Natural killer cell (primary cell): ENCODE measurements at places on chromosomes 1 and 21.

DNA sequence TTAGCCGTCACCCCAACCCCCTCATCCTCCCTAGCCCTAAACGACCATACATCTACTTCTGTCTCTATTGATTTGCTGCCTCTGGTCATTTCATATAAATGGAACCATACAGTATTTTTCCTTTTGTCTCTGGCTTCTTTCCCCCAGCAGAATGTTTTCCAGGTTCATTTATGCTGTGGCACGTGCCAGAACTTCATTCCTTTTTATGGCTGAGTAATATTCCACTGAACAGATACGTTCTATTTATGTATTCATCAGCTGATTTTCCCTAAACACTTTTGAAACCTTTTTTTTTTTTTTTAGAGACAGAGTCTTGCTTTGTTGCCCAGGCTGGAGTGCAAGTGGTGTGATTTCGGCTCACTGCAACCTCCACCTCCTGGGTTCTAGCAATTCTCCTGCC, 181.1 kb downstream of the CAMTA1 start:
- DNase-seq = no peak

GRCh38 chr1:182616130-182617013, 12.2 kb upstream of the RGS16 start:
- peak; percentile 96 for DNase-seq

DNA sequence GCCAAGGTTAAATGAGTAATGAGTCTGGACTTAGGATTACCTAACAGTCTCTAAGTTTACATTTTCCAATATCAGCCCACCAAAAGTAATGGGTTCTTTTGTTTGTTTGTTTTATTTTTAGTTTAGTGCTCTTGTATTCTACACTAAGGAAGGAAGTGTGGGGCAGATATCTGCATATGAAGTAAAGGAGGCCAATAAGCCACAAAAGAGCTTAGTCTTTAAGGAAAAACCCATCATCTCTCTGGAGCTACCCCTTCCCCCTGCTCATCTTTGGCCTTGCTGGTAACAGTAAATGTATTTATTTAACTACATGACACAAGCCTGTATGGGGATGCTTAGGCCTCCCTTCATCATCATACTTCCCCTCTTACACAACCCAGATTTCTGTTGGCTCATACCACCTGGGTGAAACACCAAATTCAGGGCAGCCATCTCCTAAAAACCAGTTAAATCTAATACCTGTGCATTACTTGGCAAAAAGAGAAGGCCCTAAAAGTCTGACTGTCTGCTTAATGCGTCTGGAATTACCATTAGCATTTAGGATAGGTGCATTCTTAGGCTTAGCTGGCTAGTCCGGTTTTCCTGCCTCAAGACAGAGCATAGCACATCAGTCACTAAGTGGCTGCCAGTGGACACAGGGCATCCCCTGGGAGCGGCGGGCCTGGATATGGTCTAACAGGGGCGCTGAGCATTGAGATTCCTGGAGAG, 96.8 kb upstream of the ADGRL2 start:
- DNase-seq = no peak

GRCh38 chr21:25863747-25864146, 129.0 kb downstream of the GABPA start:
- no peak for DNase-seq

DNA sequence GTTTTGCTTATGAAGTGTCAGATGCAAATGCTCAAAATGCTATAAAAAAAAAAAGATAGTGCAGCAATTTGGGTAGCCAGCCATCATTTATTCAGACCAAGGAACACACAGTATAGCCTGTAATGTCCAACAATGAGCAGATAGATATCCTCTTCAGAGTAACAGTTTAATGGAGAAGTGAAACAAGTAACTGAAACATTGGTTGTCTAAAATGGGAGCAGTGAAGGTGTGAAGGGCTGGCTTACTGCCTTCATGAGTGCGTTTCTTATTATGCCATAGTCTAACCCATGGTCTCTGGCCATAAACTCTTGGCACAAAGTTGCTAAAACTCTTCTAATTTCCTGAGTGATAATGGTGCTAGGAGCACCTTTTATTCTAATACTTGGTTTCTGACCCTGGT, 11.4 kb downstream of the RGS5 start:
- no peak for DNase-seq

DNA sequence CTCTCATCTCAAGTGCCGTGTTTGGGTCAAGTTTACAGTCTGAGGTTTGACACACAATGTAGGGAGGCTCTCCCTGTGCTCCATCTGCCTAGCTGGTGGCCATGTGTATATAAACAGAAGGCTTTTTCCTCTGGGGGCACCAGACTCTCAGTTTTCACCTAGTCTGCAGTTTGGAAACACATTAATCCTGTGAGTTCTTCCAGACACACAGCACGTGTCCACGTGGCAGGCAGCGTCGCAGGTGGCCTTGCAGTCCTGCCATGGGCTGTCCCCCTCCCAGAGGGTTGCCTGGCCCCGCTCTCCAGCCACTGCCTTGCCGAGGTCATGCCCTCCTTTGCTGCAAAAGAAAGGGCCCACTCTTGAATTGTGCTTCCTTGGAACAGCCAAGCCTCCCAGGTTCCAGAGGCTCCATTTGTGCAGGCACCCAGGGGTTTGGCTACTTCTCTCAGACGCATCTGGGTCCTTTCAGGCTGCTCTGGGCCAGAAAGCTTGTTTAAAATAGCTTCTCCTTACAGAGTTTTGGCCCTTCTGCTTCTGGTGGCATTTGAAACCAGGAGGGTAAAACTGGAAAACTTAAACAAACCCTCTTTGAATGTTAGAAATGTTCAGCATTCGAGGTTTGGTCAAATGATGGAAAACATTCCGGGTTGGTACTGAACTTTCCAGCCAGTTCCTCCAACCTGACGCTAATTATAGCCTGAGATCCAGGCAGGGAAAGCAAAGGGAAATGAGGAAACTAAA, 4.4 kb upstream of the RUNX1 start:
- no peak for DNase-seq

DNA sequence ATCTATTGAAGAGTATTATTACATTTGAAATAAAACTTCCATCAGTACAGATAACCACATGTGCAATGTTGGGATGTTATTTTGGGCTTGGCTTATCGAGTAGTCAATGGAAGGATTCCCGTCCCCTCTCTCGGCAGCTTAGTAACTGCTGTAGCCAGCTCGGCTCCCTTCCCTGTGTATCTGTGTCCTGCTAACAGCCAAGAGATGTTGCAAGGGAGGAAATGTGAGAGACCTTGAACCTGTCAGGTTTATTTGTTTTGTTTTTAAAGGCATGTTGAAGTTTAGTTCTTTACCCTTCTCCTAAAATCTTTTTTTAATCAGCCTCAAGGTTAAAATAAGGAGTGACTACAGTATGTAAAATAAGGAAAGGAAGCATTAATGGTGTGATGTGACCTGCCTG, 13.6 kb upstream of the TARS2 start:
- no peak for DNase-seq

DNA sequence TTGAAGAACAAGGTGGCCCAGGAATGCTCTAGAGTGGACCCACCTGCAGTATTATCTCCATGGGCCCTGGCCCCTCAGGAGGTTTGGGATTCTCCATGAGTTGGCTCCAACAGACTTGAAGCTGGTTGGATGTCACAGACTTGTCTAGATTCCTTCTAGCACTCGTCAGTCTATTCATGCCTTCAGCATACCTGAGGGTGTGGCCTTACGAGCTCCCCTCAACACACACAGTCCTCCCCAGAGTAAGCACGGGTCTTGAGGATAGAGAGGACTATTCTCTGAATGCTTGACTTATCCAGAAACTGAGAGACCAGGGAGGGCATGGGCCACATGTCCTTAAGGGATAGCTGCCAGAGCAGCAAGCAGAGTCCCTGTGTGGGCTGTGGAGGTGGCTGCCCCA, 45.9 kb upstream of the COL6A1 start:
- no peak for DNase-seq

DNA sequence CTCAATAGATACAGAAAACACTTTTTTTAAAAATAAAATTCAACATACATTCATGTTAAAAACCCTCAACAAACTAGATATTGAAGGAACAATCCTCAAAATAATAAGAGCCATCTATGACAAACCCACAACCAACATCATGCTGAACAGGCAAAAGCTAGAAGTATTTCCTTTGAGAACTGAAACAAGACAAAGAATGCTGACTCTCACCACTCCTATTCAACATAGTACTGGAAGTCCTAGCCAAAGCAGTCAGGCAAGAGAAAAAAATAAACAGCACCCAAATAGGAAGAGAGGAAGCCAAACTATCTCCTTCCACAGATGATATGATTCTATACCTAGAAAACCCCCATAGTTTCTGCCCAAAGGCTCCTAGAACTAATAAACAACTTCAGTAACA, 46.2 kb upstream of the IVNS1ABP start:
- DNase-seq = no peak

DNA sequence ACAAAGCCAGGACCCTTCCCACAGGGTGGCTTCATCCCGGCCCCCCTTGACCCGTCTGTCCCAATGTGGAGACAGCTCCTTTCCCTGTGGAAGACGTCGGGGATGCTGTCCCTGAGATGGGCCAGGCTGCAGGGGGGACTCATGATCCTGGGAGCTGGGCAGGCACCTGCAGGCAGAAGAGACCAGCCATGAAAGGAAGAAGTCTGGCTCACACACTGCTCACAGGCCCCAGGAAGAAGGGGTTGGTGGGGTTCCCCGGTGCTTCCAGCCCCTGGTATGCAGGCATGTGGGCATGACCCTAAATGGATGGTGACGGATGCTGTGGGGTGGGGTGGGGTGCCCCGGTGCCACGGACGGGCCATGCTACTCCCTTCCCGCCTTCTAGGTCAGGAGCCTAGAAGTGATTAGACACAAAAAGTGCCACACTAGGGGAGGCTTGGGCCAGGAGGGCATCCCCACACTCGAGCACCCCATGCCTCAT, 8.3 kb downstream of the ACTRT2 start:
- no peak for DNase-seq

DNA sequence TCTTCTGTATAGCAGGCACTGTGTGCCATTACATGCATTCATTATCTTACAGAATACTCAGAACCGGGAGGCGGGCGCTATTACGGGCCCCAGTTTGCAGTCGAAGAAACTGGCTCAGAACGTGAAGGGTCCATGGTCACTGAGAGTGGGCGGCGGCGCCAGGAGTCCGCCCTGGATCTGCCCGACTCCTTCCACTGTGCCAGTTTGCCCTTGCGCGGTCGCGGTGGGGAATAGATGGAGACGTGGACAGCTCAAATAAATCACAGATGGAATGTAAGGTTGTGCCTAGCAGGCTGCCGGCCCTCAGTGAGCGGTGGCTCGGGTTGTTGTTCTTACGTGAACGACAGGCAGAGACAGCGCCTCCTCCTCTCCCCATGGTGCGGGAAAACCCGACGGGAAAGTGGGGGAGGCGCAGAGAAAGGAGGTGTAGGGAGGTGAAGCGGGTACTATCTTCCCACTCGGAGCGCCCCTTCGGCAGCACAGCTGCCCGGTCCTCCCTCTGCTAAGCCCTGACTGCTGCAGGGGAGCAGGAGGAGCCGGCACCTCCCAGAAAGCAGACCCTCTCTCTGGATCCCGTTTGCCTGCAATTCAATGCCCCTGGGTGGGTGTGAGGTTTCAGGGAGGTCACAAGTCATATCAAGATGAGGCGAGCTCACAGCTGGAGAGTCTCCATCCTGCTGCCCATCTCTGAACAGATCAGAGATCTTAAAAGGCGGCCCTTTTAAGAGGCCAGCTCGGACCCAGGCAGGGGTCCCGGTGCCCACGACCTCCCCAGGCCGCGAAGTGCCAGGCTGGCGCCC, 1.1 kb downstream of the COL9A2 start:
- DNase-seq = peak; percentile 62

DNA sequence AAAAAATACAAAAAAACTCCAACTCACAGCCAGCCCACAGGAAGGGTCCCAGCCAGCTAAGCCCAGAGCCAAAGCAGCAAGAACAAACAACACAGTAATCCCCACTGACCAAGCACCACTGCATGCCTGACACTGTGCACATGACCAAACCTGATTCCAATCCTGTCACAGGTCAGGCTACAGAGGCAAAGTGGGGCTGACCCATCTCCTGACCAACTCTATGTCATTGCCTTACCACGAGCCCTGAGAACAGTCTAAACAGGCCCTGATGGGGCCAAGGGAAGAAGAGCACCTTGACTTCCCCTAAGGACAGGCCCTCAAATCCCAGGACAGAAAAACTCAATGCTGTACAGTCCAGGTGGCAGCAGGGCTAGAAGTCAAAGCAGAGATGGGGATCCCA, 2.4 kb downstream of the LSS start:
- DNase-seq = no peak

DNA sequence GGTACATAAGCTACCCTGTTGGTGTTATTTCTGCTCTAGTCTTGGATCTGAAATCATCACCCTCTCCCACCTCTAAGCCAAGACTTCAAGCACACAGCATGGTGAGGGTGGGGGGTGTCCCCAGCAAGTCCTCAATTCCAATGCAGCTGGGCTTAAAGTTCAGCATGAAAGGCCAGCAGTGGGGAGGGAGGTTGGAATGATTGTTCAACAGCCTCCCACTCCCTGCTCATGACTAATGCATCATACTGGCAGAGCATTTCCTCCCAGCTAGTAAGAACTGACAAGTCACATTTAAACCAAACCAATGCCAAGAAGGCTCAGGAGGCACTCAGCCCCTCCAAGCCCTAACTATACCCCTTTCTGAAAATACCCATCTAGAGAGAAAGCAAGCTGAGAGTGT, 50.1 kb downstream of the TIAM1 start:
- no peak for DNase-seq

DNA sequence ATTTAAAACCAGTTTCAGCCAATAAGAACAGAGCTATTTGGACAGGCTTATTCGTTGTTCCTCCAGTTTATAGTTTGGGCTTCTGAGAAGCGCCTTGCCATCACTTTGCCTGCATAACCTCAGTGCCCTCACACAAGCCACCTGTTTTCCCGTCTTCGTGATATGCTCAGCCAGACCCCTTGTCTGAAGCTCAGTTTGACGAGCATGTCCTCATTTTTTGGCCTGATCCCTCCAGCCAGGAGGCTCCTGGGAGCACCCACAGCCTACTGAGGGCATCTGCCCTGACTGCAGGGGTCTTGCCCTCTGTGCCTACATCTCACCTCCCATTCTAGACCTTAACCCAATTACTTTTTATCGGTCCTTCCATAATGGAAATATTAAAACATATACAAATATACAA, 95.3 kb downstream of the ADARB1 start:
- no peak for DNase-seq

DNA sequence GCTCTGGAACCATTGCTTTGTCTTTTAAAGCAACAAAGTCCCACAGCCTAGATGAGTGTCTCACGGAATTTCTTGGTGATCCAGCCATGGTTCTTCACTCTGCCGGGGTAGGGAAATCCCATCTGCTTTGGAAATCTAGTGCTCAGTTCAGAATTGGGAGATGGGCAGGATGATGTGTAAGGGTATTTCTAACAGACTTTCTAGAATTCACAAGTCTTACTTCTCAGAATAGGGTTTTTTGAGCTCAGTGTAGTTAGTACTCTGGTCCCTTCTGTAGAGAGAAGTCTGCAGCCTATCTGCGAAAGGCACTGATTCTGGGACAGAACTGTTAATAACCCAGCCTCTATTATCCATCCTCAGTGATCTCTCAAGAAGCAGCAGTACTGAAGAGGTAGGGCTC, 25.3 kb downstream of the GABPA start:
- no peak for DNase-seq
